ENCODE measurements at places on chromosomes 2 and 18. TPM values are rescaled to one million over a fixed set of nuclear protein-coding genes. Genes with fewer than 3 reads are reported as not detected.

Gene CFAP221
- total RNA-seq: not detected

Gene BARD1
- 22.3 TPM for total RNA-seq

Gene DYTN
- not detected for total RNA-seq

Gene ACTG2
- total RNA-seq: 0.12 TPM

Gene HEATR5B
- total RNA-seq: 14.5 TPM

Gene LOXHD1
- total RNA-seq: 0.14 TPM

Gene SPHKAP
- not detected for total RNA-seq

Gene CTLA4
- 50.9 TPM for total RNA-seq

Gene ACTR2
- 298 TPM for total RNA-seq

Gene CRYBA2
- not detected for total RNA-seq

Gene CYTIP
- total RNA-seq: 304 TPM

Gene FRZB
- not detected for total RNA-seq

Gene CFAP65
- not detected for total RNA-seq

Gene CDH7
- total RNA-seq: not detected

Gene CMPK2
- 11.8 TPM for total RNA-seq

Gene GRB14
- not detected for total RNA-seq

Gene CCDC142
- 11.8 TPM for total RNA-seq

Gene SLC9A2
- total RNA-seq: 0.04 TPM

Gene RAMP1
- total RNA-seq: 0.25 TPM

Gene KIF3C
- 4.1 TPM for total RNA-seq

Gene NT5DC4
- total RNA-seq: not detected

Gene PNPT1
- 79.9 TPM for total RNA-seq

Gene C1GALT1C1L
- total RNA-seq: 0.18 TPM

Gene CCDC141
- 5.6 TPM for total RNA-seq

Gene KCMF1
- 111 TPM for total RNA-seq

Gene EVX2
- total RNA-seq: not detected

Gene COL4A4
- not detected for total RNA-seq

Gene ANKRD62
- total RNA-seq: not detected

Gene RAB17
- 0.31 TPM for total RNA-seq

Gene RNF144A
- total RNA-seq: 29.7 TPM

Gene NOL4
- not detected for total RNA-seq

Gene COL6A3
- total RNA-seq: 1.3 TPM

Gene RESP18
- total RNA-seq: not detected

Gene WNT6
- total RNA-seq: 0.21 TPM

Gene PAX8
- total RNA-seq: 2.3 TPM

Gene C2orf74
- 12.6 TPM for total RNA-seq

Gene ATP6V1B1
- not detected for total RNA-seq

Gene ORMDL1
- total RNA-seq: 64.1 TPM

Gene ABCG5
- total RNA-seq: not detected

Gene COL3A1
- total RNA-seq: not detected

Gene CCDC68
- total RNA-seq: not detected

Gene FASTKD1
- 58.2 TPM for total RNA-seq

Gene OXER1
- 0.16 TPM for total RNA-seq

Gene ACTR3
- 482 TPM for total RNA-seq

Gene ZNF532
- 1.2 TPM for total RNA-seq

Gene RIT2
- total RNA-seq: not detected

Gene NEU2
- total RNA-seq: not detected

Gene DHRS9
- not detected for total RNA-seq

Gene DQX1
- 0.16 TPM for total RNA-seq

Gene IL18R1
- total RNA-seq: 20.6 TPM

Gene QPCT
- 3.0 TPM for total RNA-seq

Gene VWA3B
- total RNA-seq: not detected

Gene CROCC2
- not detected for total RNA-seq

Gene SP140L
- 38.8 TPM for total RNA-seq

Data from activated naive CD8-positive, alpha-beta T cell treated with anti-CD3 and anti-CD28 coated beads for 36 hours (primary cell).